Mucosa of descending colon (tissue), 3 donors: ENCODE measurements at places on chromosomes 5 and 9.

DNA sequence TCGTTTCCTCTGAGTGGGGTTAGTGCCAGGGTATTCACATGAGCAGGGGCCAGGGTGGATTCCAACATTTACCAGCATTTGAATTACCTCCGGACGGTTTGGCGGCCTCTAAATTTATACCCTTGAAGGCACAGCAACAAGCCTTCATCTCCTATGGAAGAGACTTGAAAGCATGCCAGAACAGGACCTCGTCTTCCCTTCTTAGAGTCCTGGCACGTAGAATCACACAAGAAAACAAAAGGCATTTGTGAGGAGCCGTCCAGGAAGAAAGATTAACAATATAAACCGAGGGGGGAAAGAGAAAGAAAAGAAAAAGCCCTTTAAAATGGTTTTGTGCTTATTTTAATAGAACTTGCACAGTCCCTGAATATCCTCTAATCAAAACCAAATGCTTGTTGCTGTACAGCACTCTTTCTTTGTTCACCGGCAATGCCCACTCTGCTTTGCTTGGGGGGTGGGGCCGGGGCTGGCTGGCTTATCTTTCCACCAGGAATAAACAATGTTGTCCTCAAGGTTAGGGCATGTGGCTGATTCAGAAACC lies 575.8 kb upstream of the ZNF462 start:
- no peak for DNase-seq

DNA sequence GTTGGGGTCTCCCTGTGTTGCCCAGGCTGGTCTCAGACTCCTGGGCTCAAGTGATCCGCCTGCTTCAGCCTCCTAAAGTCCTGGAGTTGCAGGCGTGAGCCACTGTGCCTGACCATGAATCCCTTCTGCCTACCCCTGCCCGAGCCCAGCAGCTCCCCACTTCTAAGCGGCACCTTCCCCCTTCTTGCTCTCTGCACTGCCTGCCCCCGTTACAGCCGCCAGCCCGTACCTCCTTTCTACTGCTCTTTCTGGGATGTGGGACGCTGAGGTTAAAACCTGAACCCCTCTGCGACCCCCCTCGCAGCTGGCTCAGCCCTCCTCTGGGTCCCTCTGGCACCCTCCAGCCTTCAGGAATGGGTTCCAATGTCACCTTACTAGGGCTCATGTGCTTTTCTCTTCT lies 249.6 kb downstream of the PBX3 start:
- DNase-seq, result peak; percentile 19

DNA sequence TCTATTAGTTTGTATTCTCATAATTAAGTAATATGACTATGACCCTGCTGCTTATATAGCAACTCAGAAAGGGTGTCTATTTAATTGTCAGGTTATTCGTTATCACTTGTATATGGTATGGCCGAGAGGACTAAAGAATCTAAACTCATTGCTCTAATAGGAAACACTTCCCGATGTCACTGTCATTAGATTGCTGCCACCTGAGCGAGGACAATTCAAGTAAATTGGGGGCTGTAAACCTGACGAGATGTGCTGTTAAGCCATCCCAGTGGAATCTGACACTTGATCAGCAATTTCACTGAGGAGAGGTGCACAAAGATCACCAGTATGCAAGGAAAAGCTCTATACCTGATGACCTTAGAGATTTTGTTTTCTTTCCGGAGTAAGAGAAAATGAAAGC lies 1319.3 kb downstream of the MAT2B start:
- DNase-seq, result no peak

- DNase-seq, result no peak
Observed at GRCh38 chr5:180454752-180455151, 39.4 kb upstream of the CNOT6 start.

DNA sequence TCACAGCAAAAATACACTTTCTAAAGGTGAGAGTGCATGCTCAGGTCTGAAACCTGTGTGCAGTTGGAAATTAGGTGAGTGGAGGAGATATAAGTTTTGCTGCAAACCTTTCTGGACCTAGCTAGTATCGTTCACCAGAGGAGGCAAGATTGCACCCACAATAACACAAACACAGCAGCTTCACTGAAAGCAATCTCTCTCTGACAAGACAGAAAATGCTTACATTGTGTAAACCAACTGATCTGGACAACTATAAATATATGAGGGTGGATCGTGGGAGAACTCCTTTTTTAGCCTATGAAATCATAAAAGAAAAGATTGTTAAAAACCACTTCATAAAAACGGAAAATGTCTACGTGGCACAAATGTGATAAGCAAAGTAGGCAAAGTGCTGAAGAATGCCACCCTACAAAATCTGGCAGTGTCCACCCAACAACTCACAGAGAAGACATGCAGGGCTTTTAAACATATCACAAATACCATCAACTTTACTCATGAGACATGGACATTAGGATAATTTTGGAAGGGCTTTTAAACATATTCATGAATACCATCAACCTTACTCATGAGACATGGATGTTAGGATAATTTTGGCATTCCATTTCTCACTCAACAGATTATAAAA lies 134.3 kb downstream of the CDH18 start:
- no peak for DNase-seq

DNA sequence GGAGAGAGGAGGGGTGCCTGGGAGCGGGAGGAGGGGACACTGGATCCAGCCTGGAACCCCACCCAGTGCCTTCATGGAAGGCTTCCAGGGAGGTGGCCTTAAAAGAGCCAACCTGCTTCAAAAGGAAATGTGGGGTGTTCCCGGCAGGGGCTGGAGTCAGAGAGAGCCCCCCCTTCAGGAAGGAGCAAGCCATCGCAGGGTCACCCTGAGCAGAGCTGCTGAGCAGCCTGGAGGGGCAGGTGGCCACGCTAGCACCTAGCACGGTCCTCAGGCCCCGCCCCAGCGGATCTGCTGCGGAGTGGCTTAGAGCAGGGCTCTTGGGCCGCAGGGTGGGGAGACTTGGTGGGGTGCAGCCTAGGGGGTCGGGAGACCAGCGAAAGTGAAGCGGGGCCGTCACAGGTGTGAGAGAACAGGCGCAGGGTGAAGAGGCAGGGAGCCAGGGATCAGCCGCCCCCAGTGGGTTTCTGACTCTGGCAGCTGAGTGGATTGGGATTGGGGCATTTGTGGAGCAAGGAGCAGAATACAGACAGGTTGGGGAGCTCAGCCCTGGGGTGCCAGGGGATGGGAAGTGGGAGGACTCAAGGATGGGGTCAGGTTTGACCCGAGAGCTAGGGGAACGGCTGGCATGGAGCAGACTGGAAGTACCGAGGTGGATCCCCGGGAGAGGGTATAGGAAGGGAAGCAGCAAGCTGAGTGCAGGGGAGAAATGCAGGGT lies 1.5 kb downstream of the LCN2 start:
- DNase-seq, result peak; percentile 82

- no peak for DNase-seq
Observed at GRCh38 chr9:122126331-122127261, 33.0 kb downstream of the NDUFA8 start.

DNA sequence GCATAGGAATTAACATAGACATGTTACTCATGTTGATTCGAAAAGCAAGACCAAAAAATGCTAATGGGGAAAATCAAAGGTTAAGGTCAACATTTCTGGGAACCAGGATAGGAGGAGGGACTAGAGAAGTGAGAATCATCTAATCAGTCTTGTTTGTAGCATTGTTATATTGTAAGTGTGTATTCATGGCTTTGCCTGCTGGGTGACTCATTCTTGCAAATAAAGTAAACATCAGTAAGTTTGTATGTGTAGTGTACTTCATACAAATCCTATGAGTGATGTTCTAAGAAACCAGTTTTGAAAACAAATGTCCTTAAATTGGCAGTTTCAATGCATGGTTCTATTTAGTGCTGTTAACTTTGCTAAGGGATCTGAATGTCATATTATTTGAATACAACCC lies 79.0 kb upstream of the TMEM252 start:
- no peak for DNase-seq

DNA sequence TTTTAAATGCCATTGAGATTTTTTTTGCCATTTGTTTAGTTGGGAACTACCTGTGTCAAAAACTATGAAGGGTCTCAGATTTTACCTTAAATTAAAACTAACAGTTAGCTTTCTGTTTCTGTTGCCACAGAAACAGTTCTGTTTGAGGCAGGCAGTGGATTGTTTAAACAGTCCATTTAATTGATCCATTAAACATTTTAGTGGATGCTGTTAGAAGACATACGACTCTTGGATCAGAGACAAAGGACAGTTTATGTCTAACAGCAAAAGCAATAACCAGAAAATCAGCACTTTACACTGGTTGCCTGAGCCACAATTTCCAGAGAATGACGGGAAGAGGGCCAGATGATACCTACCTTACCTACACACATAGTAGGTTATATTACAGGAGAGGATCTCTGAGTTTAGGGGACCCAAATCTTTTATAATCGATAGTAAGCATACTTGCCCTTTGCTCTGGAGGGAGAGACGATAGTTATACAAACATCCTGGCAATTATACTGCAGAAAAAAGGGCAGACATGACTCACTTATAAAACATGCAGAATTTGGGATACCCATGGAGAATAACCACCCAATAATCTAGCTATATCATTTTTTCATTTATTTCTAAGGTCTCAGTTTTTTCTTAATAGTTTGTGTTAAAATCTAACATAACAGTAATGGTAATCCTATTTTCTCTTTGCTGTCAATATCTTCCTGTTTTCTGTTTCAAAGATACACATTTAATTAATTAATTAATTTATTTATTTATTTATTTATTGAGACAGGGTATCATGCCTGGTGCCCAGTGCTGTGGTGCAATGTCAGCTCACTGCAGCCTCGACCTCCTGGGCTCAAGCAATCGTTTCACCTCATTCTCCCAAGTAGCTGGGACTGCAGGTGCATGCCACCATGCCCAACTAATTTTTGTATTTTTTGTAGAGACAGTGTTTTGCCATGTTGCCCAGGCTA lies 136.7 kb upstream of the TNFAIP8 start:
- DNase-seq, result no peak

GRCh38 chr5:160342413-160342941 lies 27.9 kb downstream of the C1QTNF2 start:
- DNase-seq, result no peak

DNA sequence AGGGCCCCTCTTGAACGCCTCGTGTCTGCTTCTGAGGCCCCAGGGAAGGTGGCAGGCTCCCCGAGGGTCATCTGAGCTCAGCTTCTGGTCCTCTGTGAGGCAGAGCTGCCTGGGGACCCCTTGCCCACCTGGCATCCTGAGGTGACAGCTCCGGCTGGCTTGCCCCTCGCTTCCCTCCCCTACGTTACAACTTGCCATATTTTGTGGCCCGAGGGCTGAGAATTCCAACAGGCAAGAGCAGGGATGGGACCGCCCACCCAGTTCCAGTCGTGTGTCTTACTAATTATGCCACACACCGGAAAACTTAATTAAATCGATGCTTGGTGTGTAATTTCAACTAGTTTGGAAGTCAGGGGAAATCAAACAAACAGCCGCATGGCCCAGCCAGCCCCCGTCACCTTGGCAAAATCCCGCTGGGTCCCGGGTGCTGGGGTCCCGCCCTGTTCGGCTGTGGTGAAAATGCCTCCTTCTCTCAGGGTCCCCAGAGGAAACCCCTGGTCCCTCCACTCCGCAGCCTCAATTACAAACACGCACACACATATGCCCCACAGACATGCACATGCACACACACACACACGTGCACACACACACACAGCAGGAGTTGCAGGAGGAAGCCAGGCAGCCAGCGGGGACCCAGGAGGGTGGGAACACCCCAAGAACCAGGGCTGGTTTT lies 221.0 kb upstream of the IER5L start:
- no peak for DNase-seq

GRCh38 chr5:139495638-139496435 lies 13.3 kb upstream of the STING1 start:
- DNase-seq, result no peak

- DNase-seq, result no peak
Observed at GRCh38 chr5:163330723-163331668, 106.4 kb upstream of the CCNG1 start.

GRCh38 chr9:118522093-118523028 lies 818.2 kb downstream of the TLR4 start:
- no peak for DNase-seq

- peak; percentile 61 for DNase-seq
Observed at GRCh38 chr5:159773062-159773924, 143.0 kb upstream of the ADRA1B start.

DNA sequence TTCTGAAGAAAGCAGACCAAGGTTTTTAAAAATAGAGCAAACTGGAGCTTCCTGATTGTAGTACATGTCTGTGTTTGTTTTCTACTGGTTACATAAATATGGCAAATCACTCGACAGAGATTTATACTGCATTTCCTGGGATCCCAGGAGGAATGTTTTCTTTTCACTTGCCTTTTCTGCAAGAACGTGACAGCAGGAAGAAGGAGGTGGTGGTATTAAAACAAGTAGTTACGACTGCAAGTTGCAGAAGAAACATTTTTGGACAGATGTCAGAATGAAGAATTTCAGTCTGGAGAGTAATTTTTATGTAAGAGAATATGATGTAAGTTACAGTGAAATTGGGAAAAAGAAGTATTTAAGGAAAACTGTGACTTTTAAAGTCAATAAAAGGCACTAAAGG lies 253.7 kb upstream of the NFIL3 start:
- DNase-seq, result no peak

DNA sequence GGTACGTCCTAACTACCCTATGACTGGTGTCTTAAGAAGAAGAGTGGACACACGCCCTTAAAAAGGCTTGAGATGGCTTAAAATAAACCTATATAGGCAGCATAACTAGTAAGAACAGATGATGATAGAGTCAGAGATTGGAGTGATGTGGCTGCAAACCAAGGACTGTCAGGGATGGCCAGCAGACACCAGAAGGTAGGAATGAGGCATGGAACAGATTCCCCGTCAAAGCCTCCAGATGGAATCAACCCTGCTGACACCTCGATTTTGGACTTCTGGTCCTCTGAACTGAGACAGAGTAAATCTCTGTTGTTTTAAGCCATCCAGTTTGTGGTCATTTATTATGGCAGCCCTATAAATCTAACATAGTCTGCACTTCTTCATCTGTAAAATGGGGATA lies 7.4 kb downstream of the TMOD1 start:
- DNase-seq, result no peak

DNA sequence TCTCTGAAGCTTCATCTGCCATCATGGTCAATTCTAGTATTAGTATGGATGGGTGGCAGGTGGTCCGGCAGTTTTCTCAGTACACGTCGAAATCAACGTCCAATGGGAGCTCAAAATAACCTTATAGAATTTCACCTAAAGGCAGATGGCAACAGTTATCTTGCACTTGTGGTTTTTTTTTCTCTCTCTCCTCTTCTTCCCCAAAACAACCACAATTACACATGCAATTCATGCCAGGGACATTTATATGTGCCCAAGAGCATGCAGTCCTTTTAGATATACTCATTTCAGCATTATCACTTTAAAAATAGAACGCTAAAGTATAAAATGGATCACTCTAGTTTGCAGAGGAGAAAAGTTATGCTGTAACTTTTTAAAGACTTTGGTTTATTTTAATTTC lies 1428.9 kb upstream of the WWC1 start:
- DNase-seq, result no peak

DNA sequence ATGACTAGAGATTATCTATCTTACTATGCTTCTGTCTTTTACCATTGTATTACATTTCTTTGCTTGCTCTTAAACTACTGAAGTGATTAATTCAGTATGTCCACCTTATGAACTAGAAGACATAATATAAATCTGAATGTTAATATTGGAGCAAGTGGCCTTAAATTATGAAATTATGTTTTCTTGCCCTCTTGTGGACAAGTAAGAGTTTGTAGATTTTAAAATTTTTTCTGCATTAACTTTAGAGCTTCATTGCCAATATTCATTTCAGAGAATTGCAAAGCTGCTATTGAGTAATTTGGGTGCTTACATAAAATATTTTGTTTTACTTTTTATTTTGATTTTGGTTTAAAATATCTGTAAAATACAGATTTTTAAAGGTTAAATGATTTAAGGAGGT lies 55.3 kb downstream of the RANBP17 start:
- no peak for DNase-seq

GRCh38 chr9:124621371-124622328 lies 114.5 kb upstream of the NR5A1 start:
- no peak for DNase-seq
